ENCODE measurements at places on chromosomes 13 and 19. TPM values are rescaled to one million over a fixed set of nuclear protein-coding genes. Genes with fewer than 3 reads are reported as not detected.

OR7A10 gene
- total RNA-seq: not detected

CRX gene
- 0.13 TPM for total RNA-seq

IGFL2 gene
- not detected for total RNA-seq

ANO8 gene
- 21.9 TPM for total RNA-seq

ODAD3 gene
- 2.2 TPM for total RNA-seq

All from H9 (cell line).